Cardiac septum (tissue), 1 donor: ENCODE measurements at places on chromosomes 3 and 15. TPM values are rescaled to one million over a fixed set of nuclear protein-coding genes. Genes with fewer than 3 reads are reported as not detected.
A peak's percentile ranks its signal among the peaks of the same experiment; 100 is the strongest.

DNA sequence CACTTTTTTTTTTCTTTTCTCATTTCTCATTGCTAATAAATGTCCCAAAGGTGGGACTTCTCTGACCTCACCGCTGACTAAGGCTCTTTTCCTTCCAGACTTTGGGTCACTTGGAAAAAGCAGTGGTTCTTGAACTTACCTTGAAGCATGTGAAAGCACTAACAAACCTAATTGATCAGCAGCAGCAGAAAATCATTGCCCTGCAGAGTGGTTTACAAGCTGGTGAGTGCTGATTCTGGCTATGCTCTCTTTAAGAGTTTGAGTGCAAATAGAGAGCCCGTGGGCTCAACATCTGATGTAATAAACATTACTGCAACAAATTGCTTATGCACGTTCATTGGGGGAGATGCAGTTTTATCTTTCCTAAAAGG, 2.0 kb downstream of the BHLHE40 start:
- DNase-seq: no peak

- no peak for DNase-seq
Measured at GRCh38 chr3:143209715-143210059, 90.1 kb downstream of the CHST2 start.

GRCh38 chr3:149662240-149662887, 4.5 kb upstream of the WWTR1 start:
- DNase-seq: no peak

GRCh38 chr15:57403566-57404325, 27.4 kb downstream of the CGNL1 start:
- no peak for DNase-seq

The NPAP1 gene
- total RNA-seq: not detected

DNA sequence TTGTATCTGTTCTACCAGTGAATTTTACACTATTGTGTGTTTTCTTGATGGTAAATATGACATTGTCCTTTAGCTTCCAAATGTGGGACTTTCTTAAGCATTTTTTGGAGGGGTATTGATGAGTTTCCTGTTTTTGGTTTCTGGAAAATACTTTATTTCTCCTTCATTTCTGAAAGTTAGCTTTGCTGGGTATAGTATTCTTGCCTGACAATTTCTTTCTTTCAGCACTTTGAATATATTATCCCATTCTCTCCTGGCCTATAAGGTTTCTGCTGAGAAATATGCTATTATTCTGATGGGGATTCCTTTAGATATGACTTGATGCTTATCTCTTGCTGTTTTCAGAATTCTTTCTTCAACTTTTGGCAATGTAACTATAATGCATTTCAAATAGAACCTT, 15.4 kb upstream of the ATP2C1 start:
- no peak for DNase-seq

DNA sequence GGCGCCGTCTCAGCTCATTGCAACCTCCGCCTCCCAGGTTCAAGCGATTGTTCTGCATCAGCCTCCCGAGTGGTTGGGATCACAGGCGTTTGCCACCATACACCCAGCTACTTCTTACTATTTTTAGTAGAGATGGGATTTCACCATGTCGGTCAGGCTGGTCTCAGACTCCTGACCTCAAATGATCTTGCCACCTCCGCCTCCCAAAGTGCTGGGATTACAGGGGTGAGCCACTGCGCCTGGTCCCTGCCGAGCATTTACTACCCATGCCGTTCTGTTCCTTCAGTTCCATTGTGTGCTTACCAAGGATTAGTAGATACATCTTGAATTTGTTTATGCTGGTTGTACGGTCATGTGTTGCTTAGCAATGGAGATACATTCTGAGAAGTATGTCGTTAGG, 10.3 kb downstream of the CHD2 start:
- no peak for DNase-seq

DNA sequence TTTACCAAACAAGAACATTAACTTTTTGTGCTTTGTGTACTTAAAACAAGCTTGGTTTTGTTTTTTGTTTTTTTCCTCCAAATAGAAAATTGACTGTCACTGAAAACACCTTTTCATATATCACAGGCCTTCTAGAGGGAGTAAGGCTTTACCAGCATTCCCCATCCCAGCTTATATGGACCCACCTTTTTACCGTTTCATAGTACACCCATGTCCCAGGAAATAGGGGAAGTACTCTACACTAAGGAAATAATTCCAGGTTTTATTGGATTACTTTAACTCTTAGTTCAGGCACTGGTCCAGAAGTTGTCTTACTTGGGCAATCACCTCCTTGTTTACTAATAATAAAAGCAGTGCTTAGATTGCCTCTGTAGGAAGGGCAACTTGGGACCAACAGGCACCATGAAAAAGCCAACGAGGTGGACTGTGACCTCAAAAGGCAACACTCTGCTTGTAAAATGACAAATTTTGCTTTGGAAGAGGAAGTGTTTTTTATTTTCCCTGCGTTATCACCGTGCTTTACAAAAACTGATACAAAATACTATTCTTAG, 26.2 kb downstream of the HMG20A start:
- no peak for DNase-seq

GRCh38 chr15:61974118-61974517, 86.1 kb downstream of the VPS13C start:
- DNase-seq: no peak

DNA sequence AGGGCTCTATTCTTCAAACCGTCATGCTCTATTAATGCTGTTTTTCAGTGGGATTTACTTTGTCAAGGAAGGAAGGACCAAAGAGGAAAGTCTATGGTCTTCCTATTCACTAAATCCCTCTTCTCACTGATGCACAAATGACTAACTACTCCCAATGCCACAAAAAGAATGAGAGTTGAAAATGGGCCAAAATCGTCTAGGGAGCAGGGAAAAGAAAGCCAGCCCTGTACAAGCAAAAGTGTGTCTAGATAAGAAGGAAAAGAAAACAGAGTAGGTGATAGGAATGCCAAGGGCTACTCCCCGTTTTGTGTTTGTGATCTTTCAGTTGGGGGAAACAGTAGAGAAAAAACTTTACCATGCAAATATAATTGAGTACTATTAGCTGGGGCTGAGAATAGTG, 97.2 kb upstream of the TMCO5A start:
- DNase-seq: no peak

- DNase-seq: no peak
Measured at GRCh38 chr3:183506674-183507320, 48.7 kb downstream of the KLHL6 start.

GRCh38 chr3:57820479-57820878, 64.4 kb downstream of the SLMAP start:
- DNase-seq: no peak

The ACKR2 gene
- 1.5 TPM for total RNA-seq

DNA sequence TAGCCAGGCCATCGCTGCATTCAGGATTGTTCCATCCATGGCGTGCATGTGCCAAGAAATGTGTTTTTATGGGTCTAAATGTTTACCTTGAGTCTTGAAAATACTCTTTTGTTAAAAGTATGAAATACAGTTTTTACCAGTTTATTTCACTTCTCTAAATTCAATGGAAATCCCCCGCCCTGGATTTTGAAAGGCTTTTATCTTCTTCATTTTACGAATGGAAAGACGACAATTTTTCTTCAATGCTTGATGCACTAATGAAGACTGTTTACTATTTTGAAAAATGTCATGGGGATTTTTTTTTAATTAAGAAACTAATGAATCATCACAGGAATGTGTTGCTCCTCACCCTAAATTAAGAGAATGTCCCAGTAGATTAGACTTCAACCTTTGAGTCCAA, 83.5 kb downstream of the FAM81A start:
- no peak for DNase-seq

DNA sequence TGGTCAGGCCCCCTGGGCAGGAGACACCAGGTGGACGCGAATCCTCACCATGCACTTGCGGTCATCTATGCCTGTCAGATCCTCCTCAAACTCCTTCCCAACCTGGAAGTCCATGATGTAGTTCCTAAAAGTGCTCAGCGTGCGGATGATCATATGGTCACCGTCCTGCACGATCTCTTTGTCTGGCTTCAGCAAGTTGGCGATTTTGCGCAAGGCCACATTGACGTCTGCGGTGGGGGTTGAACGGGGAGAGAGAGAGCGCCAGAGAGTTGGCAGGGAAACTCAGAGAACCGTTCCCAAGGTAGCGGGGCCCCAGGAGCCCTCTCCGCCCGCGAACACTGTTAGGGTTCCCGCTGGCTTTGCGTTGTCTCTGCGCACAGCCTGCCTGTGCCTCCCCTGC, 809 bp downstream of the RBP1 start:
- peak; percentile 47 for DNase-seq

DNA sequence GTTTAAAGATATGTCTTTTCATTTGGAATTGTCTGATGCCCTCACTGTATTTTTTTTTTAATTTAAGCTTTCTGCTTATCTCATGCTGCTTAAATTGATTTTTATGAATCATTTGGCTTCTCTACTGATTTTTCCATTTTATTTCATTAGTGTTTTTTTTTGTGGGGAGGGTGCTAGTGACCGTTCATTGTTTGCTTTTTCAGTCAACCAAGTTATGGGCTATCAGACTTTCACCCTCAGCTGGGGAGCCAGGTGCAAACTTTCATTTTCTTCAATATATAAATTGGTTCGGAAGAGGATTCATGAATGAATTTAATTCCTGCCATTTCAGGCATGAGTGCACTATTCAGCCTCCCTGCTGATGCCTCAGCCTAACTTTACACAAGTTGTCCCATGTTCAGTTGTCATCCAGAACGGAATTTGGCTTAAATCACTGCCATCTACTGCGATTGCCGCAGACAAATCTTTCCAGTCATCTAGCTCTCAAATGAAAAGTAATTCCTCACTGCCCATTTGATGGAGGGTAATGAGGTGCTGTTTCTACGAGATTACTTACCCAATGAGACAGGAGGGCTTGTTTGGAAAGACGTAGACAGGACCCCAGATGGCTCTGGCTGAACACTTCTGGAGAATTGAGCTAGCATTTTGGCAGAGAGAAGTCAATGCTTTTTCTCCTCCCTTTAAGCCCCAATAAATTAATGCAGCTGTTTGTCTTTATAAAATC, 89.9 kb upstream of the RORA start:
- no peak for DNase-seq

GRCh38 chr3:21747376-21747775, 3.6 kb downstream of the ZNF385D start:
- DNase-seq: no peak

The CHRNA5 gene
- 2.0 TPM for total RNA-seq

GRCh38 chr15:85950101-85950500, 129.6 kb upstream of the AGBL1 start:
- peak; percentile 76 for DNase-seq

The CHDH gene
- total RNA-seq: 0.92 TPM

DNA sequence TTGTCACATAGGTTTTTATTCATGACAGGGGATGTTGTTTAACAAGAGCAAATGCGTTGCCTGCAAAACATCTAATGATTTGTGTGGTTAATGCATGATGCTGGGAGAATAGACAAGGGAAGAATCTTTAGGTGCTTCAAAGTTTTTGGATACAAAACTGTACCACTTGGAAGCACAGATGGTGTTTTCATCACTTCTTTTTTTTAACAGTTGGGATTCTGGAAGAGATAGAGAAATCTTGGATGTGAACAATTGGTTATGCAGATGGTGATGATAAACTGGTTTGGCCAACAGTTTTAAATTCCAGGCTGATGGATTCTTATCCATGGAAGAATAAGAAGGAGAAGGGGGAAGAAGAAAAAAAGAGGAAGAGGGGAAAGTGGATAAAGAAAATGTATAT, 379.4 kb downstream of the KCNH8 start:
- no peak for DNase-seq

DNA sequence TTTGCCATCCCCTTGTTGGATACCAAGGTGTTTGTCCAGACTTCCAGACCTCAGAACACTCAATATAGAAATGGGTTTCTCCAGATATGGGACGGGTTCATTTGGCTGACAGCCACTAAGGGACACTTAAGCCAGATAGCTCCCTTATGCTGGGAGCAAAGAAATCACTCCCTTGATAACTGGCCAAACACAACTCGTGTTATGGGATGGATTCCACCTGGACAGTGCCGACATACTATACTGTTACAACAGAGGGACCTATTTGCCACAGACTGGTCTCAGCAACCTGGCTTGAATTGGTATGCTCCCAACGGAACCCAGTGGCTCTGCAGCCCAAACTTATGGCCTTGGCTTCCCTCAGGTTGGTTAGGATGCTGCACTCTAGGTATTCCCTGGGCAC, 114.0 kb upstream of the PLCL2 start:
- DNase-seq: no peak

DNA sequence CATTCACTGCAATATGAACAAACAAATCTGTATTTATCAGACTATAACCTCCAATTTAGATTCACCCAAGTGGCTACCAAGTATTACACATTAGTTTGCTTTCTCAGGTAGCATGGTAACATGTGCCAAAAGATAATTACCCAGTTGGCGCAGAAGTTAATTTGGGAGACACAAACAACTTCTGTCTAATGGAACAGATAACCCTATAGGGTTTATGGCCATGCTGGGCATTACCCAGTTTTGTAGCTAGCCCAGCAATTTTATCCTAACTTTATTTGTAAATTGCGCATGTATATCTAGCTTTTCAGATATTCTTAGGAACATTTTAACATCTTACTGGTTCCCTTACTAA, 780 bp downstream of the RPL22L1 start:
- DNase-seq: no peak

DNA sequence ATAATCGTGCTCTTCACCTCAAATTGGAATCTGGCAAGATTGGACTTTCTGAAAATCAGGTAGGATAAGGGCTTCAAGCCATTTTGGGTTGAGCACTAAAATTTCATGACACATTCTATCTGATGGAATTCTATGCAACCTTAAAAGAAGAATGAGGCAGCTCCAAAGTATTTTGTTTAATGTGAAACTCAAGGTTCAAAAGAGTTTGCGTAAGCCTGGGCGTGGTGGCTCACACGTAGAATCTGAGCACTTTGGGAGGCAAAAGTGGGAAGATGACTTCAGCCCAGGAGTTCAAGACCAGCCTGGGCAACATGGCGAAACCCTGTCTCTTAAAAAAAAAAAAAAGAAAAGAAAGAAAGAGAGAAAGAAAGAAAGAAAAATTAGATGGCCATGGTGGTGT, 3.6 kb upstream of the PLA1A start:
- DNase-seq: no peak

GRCh38 chr3:56879436-56880215, 77.9 kb upstream of the ARHGEF3 start:
- no peak for DNase-seq

DNA sequence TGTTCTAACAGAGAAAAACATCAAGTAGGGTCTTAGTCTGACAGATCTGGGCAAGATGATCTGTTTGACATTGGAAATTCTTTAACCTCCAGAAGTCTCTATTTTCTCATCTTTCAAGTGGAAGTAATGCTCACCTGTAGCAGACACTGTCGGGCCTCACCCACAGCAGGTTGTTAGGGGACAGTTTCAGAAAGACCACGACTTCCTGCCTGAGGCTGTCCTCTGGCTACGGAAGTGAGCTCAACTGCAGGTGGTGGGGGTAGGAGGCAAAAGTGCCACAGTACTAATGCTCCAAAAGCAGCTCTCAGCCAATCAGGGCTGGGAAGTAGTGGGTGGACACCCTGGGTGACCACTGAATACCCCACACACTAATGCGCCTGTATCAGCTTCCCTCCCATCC, 111.4 kb upstream of the TOPAZ1 start:
- no peak for DNase-seq

- peak; percentile 78 for DNase-seq
Measured at GRCh38 chr3:38541806-38542205, 45.7 kb downstream of the EXOG start.

The SCAANT1 gene
- not detected for total RNA-seq

- no peak for DNase-seq
Measured at GRCh38 chr3:19213603-19214220, 65.4 kb downstream of the KCNH8 start.

The NTRK3 gene
- 3.7 TPM for total RNA-seq

The CFAP100 gene
- total RNA-seq: not detected

The LRRC34 gene
- 2.3 TPM for total RNA-seq

The CELF6 gene
- total RNA-seq: 0.70 TPM

GRCh38 chr3:71703797-71704196, 21.4 kb downstream of the EIF4E3 start:
- DNase-seq: no peak
